Osteoblast (primary cell): ENCODE measurements at places on chromosomes 12 and 14. TPM values are rescaled to one million over a fixed set of nuclear protein-coding genes. Genes with fewer than 3 reads are reported as not detected.

DNAI7 gene
- total RNA-seq: 0.29 and 0.36 TPM in 2 replicates

DNA sequence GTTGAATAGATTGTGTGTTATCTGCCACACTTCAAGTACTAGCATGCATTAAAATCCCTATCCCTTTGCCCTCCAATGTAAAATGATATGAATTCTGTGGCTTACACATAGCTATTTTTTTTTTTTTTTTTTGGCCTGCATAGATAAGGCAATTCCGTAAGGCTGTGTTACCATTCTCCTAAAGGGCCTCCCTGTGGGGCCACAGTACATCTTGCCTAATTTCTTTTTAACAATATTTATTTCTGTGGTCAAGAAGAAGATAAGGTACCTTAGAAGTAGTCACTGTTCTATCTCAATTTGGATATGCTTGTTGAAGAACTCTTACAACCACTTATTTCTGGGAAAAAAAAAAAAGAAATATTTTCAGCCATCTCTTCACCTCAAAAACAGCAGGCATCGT, 19.8 kb downstream of the FLRT2 start:
- no peaks in the 10 kb centered on the region for H3K27me3 ChIP-seq
- H3K27ac ChIP-seq: no peak overlapping the region
- no peaks in the 10 kb centered on the region for H3K4me1 ChIP-seq
- peaks cover 7% of the 10 kb centered on the region for H3K36me3 ChIP-seq

CIROP gene
- total RNA-seq: under 0.01 TPM in 1 of 2 replicates, not detected in the other

- H3K36me3 ChIP-seq: no peaks in the 10 kb centered on the region
- peak overlapping the region; percentile 50 for H3K27ac ChIP-seq
- H3K4me1 ChIP-seq: peaks cover 21% of the 10 kb centered on the region
- no peak overlapping the region for H3K4me3 ChIP-seq
- DNase-seq: peak; percentile 89
These were observed 1.1 kb upstream of the ARG2 start for GRCh38 chr14:67618617-67619063.

- H3K27ac ChIP-seq: no peak overlapping the region
- no peak for DNase-seq
These were observed 15.7 kb upstream of the SLC2A3 start for GRCh38 chr12:7951671-7952070.

DNA sequence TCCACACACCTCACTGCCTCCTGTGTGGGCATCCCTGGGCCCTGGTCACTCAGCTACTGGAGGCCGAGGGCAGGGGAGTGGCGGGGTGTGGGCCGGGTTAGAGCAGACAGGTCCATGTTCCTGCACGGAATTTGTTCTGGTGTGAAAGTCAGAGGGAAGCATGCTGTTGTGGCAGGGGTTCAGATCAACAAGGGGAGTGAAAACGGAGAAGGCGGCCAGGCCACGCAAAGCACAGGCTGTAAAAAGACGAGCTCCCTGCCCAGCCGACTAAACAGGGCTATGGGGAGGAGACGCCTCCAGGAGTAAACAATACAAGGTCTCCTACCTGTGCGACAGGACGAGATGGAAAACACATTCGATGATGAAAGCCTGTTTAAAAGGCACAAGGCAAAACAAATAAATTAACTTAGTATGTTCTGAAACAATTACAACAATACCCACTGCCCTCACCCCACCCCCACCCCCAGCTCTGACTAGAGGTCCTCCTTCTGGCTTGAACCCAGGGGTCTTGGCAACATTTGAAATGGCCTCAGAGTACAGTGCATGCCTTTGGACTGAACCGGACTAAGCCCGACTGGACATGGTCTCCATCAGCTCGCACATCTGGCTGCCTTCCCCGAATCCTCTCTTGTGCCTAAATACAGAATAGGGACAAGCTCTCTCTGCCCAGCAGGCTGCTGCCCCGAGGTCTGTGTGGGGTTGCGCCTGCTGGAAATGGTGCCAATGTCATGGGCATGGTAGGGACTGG, 274.9 kb upstream of the DIO3 start:
- no peak for DNase-seq
- H3K36me3 ChIP-seq: no peaks in the 10 kb centered on the region
- H3K27ac ChIP-seq: no peak overlapping the region
- no peaks in the 10 kb centered on the region for H3K4me1 ChIP-seq

DNA sequence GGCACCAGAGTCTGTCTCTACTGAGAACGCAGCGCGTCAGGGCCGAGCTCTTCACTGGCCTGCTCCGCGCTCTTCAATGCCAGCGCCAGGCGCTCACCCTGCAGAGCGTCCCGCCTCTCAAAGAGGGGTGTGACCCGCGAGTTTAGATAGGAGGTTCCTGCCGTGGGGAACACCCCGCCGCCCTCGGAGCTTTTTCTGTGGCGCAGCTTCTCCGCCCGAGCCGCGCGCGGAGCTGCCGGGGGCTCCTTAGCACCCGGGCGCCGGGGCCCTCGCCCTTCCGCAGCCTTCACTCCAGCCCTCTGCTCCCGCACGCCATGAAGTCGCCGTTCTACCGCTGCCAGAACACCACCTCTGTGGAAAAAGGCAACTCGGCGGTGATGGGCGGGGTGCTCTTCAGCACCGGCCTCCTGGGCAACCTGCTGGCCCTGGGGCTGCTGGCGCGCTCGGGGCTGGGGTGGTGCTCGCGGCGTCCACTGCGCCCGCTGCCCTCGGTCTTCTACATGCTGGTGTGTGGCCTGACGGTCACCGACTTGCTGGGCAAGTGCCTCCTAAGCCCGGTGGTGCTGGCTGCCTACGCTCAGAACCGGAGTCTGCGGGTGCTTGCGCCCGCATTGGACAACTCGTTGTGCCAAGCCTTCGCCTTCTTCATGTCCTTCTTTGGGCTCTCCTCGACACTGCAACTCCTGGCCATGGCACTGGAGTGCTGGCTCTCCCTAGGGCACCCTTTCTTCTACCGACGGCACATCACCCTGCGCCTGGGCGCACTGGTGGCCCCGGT, at the start of gene PTGDR:
Gene PTGDR, plus strand, starts transcription at position 198 of the 778 bp plus-strand sequence. Its CDS starts 117 bp downstream, at position 315.
- DNase-seq: peak; percentile 78
- peaks cover 19% of the 10 kb centered on the region for H3K27me3 ChIP-seq

DNA sequence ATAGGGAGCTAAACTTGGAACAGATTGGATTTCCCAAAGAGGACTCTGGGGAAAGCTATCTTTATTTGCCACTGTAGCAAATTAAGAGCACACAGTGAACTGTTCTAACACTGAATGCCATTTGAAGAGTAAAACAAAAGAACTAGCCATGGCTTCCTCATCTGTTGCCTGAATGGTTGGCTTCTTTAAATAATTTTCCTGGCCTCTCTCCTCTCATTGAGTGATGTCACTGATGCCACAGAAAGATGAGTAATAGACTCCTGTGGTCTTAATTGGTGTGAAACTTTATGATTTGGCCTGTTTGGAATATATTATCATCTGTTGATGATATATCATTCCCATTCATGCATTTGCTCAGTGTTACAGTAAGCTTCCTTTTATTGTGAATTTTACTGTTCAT, 42.5 kb downstream of the WDR20 start:
- DNase-seq: peak; percentile 80
- H3K36me3 ChIP-seq: no peaks in the 10 kb centered on the region
- peak overlapping the region; percentile 42 for H3K27ac ChIP-seq

- H3K27ac ChIP-seq: no peak overlapping the region
- H3K36me3 ChIP-seq: no peaks in the 10 kb centered on the region
- no peaks in the 10 kb centered on the region for H3K4me1 ChIP-seq
- no peak overlapping the region for H3K4me3 ChIP-seq
- no peaks in the 10 kb centered on the region for H3K27me3 ChIP-seq
These were observed 85.9 kb downstream of the TTC7B start for GRCh38 chr14:90730206-90730766.

DNA sequence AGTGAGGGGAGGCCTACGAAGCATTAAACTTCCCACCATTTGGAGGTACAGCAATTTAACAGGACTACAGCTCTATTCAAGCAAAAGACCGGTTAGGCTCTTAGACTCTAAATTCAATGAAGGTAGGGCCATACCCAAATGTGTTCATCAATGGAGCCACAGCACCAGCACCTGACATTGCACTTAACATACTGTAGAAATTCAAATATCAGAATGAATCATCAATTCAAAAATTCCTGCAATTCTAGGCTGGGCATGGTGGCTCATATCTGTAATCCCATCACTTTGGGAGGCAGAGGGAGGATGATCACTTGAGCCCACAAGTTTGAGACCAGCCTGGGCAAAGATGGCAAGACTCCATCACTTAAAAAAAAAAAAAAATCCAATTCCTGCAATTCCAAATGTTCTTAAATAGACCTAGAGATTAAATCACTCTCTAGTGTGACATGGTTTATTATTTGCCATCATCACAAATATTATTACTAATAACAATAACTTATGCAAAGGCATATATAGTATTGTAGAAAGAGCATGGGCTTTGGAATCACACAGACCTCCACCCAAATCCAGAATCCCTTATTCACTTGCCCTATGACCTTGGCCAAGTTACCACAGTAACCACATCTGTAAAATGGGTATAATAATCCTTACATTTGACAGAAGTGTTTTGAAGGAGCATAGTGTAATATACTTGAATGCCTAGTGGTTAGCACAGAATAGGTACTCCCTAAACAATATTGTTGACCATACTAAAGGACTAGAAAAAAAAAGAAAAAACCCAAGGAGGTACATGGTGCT, 59.4 kb downstream of the CIT start:
- H3K4me1 ChIP-seq: no peaks in the 10 kb centered on the region
- H3K4me3 ChIP-seq: no peak overlapping the region
- no peak for DNase-seq
- H3K36me3 ChIP-seq: no peaks in the 10 kb centered on the region
- no peak overlapping the region for H3K27ac ChIP-seq

DNA sequence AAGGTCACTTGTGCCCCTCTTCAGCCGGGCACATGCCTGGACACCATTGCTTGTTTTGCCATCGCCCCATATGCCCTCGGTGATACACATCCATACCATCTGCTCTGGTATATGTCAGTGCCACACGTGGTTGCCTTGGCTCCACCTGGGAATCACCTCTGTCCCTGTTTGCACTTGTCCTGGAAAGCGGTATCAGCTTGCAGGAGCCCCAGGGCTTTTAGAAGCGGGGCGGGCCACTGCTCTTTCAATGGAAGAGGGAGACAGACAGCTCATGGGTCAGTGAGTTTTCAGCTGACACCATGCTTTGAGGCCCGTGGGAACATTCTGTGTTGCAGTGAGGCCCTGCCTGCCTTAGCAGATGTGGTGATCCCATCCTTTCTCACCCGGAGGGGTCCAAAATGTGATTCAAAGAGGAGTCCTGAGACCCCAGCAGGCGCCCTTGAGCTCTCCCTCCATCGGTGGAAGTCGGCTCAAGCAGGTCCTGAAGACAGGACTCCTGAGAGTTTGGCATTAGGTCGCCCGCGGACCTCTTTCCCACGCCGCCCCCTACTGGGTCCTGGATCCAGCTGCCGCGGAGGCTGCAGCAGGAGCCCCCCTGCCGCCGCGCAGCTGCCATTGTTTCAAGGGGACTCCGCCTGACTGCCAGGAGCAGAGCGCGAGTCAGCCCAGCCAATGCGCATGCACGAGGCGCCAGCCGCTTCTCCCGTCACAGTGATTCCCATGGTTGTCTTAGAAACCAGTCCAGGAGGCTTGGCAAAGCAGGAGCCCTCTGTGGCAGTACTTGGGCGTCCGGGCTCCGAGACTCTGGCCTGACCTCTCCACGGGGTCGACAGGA, 773.2 kb upstream of the ALG10B start:
- H3K27me3 ChIP-seq: no peaks in the 10 kb centered on the region
- no peak overlapping the region for H3K4me3 ChIP-seq
- H3K4me1 ChIP-seq: no peaks in the 10 kb centered on the region
- peak; percentile 39 for DNase-seq
- no peaks in the 10 kb centered on the region for H3K36me3 ChIP-seq

GNB3 gene
- 1.4 and 2.7 TPM in 2 replicates for total RNA-seq

GRCh38 chr12:51954561-51955361, 3.3 kb downstream of the ACVR1B start:
- no peaks in the 10 kb centered on the region for H3K36me3 ChIP-seq
- H3K27ac ChIP-seq: no peak overlapping the region
- no peaks in the 10 kb centered on the region for H3K27me3 ChIP-seq

DNA sequence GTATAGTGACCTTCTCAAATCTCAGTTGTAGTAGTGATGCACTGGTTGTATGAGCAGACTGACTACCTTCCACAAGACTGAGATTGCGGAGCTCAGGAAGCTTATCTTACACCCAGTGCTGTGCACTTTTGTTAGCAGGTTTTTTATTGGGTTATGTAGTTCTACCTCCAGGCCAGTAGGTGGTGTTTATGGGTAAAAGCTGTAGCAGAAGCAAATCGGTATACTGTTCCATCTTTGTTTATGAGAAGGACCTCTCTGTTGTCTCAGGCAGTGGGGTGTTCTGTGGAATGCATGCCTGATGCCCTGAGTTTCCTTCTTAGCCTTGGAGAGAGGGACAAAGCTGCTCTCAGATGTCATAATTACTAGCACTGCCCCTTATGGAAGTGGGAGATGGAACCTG, 217.8 kb downstream of the LRFN5 start:
- H3K27ac ChIP-seq: no peak overlapping the region
- H3K27me3 ChIP-seq: no peaks in the 10 kb centered on the region
- no peaks in the 10 kb centered on the region for H3K36me3 ChIP-seq
- DNase-seq: no peak

- no peaks in the 10 kb centered on the region for H3K36me3 ChIP-seq
- DNase-seq: no peak
- H3K27me3 ChIP-seq: no peaks in the 10 kb centered on the region
- H3K27ac ChIP-seq: no peak overlapping the region
These were observed 1177.1 kb downstream of the FLRT2 start for GRCh38 chr14:86707071-86707470.

- H3K4me1 ChIP-seq: no peaks in the 10 kb centered on the region
- no peak overlapping the region for H3K4me3 ChIP-seq
- peaks cover 55% of the 10 kb centered on the region for H3K36me3 ChIP-seq
- H3K27me3 ChIP-seq: no peaks in the 10 kb centered on the region
- DNase-seq: no peak
These were observed 33.5 kb downstream of the SUDS3 start for GRCh38 chr12:118409834-118410233.

OTUB2 gene
- 1.2 and 1.4 TPM in 2 replicates for total RNA-seq

DNA sequence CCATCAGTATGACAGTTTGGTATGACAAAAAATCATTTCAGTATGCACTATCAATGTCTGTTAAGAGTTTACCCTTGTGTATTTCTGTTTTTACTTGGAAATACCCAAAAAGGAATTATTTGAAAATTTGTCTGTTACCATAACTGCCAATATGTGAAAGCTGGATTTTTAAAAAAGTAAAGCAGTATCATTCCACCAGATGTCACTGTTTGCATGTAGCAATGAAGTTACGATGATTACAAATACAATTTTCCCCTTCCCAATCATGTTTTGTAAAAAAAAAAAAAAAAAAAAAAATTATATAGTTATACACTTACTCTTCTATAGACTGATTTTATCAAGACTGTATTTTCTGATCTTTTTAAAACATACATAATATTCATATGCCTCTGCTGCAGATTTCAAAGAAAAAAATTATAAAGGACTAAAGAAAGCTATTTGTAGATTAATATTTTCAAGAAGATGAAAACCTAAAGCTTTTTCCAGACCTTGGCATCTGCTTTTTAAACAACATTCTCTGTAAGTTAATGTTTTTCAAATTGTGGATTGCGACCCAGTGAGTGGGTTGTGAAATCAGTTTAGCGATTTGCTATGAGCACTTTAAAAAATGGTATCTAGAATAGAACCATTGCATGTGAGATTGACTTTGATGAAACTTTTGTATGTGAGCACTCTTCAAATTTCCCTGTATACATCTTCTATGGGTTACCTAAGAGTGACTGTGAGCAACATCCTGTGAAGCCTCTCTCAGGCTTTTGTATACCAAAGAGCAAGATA, 114.2 kb downstream of the TTC6 start:
- DNase-seq: no peak
- H3K27me3 ChIP-seq: no peaks in the 10 kb centered on the region
- H3K36me3 ChIP-seq: no peaks in the 10 kb centered on the region
- H3K27ac ChIP-seq: no peak overlapping the region
- no peak overlapping the region for H3K4me3 ChIP-seq
- no peaks in the 10 kb centered on the region for H3K4me1 ChIP-seq

STXBP6 gene
- 2.9 and 5.8 TPM in 2 replicates for total RNA-seq

DLST gene
- total RNA-seq: 69.8 and 72.5 TPM in 2 replicates

TAS2R42 gene
- total RNA-seq: not detected in 2 replicates

CLEC2A gene
- not detected in 2 replicates for total RNA-seq

FOXM1 gene
- total RNA-seq: 3.3 and 4.7 TPM in 2 replicates
